Stimulated activated CD4-positive, alpha-beta T cell treated with anti-CD3 and anti-CD28 coated beads, TNF-alpha, amount 100 ng/mL, for 4 hours (primary cell): ENCODE measurements at places on chromosomes 2 and 18.

- DNase-seq, result no peak
These were observed 5.2 kb downstream of the ANKRD23 start for GRCh38 chr2:96838345-96839292.

DNA sequence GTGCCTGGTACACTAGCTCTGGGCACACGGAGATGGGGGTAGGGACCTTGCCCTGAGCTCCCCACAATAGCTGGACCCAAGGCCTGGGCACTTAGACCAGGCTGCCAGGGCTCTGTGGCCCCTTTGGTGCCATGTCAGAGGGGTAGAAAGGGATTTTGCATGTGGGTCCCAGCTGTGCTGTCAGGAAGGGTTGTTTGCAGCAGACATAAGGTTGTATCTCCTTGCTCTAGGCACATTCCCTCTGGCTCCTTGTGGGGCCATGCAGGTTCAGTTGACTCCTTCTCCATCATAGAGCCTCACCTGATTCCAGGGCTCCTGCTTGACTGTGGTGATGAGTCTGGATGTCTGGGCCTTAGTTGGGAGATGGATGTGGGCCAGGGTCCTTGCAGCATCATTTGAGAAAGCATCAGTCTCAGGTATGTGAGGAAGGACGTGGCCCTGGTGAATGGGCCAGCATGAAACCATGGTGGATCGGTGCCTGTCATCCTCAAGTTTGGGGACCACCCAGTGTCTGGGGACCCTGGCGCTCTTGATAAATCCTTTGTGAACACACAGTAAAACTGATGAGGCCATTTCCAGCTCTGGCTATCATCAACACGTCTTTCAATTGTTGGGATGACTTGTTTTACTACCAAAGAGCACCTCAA lies 461.9 kb upstream of the HS6ST1 start:
- DNase-seq, result no peak

- no peak for DNase-seq
These were observed 194.9 kb downstream of the TWIST2 start for GRCh38 chr2:239042551-239043320.

- DNase-seq, result no peak
These were observed 845 bp downstream of the CFAP210 start for GRCh38 chr2:169693360-169693759.

DNA sequence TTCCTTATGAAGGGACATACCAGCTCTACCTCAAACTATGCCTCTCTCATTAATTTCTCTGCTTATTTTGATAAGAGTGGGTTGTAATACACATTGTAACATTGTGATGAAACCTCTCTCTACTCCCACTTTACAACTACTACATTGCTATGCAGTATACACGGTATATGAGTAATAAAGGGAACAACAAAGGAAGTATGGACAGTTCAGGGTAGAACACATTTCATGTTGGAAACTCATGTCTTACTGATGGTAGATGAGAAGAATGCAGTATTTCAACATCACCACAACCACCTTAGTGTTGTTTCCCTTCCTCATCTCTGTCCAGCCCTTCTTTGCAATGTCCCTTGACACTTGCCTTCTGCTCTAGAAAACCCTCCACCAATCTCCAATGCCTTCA lies 515.9 kb upstream of the CELF4 start:
- DNase-seq, result no peak

DNA sequence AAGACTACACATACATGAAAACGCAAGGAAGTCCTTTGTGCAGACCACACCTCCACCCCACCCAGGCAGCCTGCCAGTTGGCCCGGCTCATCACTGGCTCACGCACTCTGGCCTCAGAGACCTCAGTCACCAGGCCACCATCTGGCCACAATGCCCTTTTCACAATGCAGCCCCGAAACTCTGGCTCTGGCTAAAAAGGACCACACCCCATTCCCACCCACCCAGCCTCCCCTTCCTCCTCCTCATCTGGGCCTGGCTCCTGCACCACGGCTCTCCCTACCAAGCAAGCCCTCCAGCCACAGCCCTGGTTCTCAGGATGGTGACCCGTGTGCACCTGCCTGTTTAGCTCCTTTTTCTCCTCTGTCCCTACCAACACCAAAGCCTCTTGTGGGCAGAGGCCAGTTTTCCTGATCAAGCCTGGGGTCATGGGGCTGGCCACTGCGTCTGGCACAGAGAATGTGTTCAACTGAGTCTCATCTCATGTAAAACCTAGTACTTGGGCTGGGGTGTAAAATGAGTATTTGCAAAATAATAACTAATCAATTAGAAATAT lies 7.4 kb downstream of the HDAC4 start:
- no peak for DNase-seq

DNA sequence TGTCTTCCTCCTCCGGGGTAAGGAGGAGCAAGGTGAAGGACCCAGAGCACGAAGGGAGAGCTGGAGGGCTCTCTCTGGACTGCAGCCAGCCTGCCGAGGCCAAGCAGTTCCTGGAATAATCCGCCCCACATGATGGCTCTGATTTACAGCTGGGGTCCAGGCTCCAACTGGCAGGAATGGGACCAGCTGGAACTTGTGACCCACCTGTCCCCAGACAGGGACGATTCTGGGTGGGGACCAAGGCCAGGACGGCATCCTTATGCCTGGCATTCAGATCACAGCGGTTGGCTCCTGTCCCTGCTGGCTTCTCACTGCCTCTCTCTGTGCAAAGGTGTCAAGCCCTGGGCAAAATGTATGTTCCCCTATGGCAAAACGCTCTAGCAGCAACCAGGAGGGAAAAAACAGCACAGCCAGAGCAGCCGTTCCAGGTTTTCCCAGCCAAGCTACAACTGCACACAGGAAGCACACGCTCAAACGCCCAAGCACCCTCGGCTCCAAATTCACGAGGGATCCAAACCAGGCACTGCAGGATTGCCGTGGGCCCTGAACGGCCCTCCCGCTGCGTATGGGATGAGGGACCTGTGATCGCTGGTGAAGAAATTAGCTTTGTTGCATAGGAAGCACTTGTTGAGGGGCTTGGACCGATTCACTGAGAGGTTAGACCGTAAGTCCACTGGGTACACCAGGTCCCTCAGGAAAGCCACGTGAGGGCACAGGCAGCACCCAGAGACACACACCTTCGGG lies 35.8 kb downstream of the FAM178B start:
- no peak for DNase-seq

- DNase-seq, result no peak
These were observed 60.7 kb downstream of the CXCR4 start for GRCh38 chr2:136057023-136057801.

DNA sequence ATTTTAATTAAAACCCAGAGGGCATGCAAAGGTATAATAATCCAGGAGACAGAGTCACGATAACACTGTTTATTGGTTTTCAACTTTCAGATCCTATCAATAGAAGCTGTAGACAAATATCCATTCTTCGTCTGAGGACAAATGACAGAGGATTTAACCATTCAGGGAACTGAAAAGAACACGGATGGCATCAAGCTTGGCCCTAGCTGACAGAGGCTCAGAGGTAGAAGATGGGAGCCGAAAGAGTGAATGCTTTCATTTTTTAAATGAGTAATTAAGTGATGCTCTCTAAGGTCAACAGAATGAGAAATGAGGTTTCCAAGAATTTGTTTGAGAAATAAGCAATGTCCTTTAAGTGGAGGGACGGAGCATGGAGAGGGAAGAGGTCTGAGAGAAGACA lies 62.1 kb downstream of the BCL2 start:
- DNase-seq, result no peak

GRCh38 chr2:111100765-111101162 lies 19.9 kb upstream of the BCL2L11 start:
- no peak for DNase-seq

GRCh38 chr2:69055688-69056470 lies 42.9 kb downstream of the ANTXR1 start:
- DNase-seq, result no peak

- DNase-seq, result no peak
These were observed 1186.2 kb upstream of the FAM98A start for GRCh38 chr2:34785206-34785785.

- DNase-seq, result no peak
These were observed 12.2 kb downstream of the ARPC2 start for GRCh38 chr2:218229239-218229638.

DNA sequence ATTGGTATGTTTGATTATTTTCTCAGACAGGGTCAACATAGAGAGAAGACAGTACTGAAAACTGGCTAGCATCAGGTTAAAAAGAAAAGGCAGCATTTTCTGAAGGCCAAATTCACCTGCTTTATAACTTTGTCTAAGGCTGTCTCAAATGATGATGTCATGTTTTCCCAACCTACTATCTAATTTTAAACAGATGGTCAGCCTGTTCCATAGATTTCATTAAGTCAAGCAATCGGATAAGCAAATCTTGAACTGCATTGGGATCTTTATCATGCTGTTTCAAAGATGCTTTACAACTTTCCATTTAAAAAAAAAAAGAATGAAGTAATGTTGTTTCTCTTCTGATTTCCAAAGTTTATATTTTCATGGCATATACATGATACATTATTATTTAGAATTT lies 56.3 kb upstream of the SPOPL start:
- DNase-seq, result no peak

DNA sequence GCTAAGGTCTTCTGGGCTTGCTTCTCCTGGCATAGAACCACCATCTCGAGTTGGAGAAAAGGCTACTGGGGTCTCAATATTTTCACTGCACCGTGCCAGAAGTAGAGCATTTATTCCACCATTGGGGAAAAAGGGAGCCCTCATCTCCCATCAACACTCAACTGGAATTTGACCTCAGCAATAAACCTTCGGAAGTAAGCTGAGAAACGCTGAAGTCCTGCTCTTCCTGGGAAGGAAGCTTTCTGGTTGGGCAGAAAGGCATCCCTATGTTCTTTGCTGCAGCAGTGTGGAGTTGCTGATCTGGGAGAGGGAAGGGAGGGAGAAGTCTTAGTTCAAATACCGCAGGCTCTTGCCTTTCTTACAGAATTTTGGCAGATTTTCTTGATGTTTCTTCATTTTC lies 368.8 kb downstream of the NUP35 start:
- no peak for DNase-seq

GRCh38 chr2:88450925-88451810 lies 1.3 kb downstream of the FOXI3 start:
- DNase-seq, result no peak

GRCh38 chr2:237199577-237199976 lies 113.9 kb downstream of the COPS8 start:
- DNase-seq, result no peak

DNA sequence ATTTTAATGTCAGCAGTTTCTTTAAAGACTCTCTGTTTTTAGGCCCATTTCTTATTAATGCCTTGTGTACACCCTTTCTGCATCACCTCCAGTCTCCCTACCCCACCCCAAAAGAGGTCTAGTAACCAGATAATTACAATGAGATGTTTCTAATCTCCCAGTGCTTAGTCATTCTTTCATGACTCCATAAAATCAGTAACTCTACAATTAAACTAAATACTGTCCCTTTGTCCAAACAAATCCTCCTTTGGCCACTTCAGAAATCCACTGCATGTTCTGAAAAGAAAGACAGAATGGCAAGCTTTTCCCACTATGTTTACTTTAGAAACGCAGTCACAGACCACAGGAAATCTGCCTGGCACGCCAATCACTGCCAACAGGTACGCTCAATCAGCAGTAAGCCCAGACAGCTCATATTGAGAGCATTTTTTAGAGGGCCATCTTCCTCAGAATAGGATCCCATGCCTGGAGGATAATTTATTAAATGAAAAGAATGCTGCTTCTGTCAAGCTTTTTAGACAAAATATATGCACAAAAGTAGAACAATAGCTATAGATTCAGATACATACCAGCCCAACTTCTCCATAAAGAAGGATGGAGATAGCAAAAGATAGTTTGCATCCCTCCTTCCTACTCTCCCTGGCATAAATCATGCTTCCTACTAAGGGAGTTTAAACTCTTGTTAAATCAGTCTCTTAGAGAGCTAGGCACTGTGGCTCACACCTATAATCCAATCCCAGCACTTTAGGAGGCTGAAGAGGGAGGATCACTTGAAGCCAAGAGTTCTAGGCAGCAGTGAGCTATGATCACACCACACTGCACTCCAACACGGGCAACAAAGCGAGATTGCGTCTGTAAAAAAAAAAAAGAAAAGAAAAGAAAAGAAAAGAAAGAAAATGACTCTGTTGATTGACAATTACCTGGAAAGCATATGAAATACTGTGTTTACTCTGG lies 14.6 kb downstream of the CLASP1 start:
- DNase-seq, result no peak

GRCh38 chr18:50947899-50948298 lies 19.9 kb upstream of the ELAC1 start:
- no peak for DNase-seq

- no peak for DNase-seq
These were observed 484.2 kb downstream of the DLGAP1 start for GRCh38 chr18:3970929-3971328.

DNA sequence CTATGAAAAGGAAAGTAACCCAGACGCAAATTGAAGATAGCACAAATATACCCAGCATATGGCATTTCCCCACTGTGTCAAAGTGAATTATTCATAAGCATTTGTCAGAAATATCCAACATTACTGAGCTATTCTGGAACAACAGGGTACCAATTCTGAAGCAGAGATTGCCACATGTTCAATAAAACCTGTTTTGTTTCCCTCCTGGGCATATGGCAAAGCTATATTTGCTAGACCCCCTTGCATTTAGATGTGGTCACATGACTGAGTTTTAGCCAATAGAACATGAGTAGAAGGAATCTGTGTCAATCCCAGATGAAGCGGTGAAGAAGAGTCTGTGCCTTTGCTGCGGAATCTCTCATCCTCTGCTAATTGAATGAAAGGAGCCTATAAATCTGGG lies 296.4 kb upstream of the DLGAP1 start:
- DNase-seq, result no peak

DNA sequence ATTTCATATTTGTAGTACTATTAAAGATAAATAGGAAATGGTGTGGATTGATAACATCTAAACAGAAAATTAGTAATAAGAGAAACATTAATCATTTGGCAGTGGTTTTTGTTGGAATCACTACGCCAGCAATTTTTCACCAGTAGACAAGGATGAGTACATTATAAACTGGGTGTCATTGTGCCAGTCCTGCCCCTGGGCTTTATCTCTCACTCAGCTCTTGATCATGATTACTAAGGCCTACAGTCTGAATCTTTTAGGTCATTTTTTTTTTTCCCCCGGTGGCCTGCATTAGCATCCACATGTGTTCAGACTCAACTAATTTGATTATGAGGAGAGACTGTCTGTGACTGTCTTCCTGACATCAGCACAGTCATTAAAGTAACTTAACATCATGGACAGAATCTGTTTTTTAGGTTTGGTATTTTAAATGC lies 16.2 kb downstream of the GULP1 start:
- DNase-seq, result no peak

DNA sequence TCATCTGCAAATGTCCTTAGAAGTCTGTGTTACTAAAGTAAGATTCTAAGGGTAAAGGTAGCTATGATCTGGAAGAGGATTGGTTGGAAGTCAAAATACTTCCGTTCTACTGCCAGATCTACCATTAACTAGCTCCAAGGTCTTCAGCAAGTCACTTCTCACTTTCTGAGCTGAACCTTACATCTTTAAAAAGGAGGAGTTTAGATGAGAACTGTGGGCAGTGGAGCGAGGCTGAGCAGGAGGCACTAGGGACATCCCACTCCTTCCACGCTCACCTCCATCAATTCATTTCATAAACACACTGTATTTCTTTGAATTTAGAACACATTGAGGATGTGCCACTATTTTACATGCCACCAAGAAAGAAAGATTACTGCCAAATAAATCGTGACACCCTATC lies 143.0 kb downstream of the ABCA12 start:
- DNase-seq, result no peak

GRCh38 chr2:70887208-70887549 lies 48.5 kb upstream of the ATP6V1B1 start:
- no peak for DNase-seq

GRCh38 chr2:101478181-101479001 lies 3.5 kb upstream of the RFX8 start:
- DNase-seq, result no peak

- no peak for DNase-seq
These were observed 11.4 kb downstream of the HTR2B start for GRCh38 chr2:231113489-231113888.

GRCh38 chr2:183709829-183710228 lies 585.6 kb downstream of the NUP35 start:
- DNase-seq, result no peak
